ENCODE measurements at places on chromosomes 4 and X. TPM values are rescaled to one million over a fixed set of nuclear protein-coding genes. Genes with fewer than 3 reads are reported as not detected.

Gene PGRMC1
- 22.9 TPM for total RNA-seq

Gene ERCC6L
- total RNA-seq = 14.7 TPM

- no peak for DNase-seq
Measured at GRCh38 chr4:89100853-89101252, 10.5 kb upstream of the TIGD2 start.

GRCh38 chr4:169397762-169398161 lies 127.0 kb upstream of the SH3RF1 start:
- no peak for DNase-seq

DNA sequence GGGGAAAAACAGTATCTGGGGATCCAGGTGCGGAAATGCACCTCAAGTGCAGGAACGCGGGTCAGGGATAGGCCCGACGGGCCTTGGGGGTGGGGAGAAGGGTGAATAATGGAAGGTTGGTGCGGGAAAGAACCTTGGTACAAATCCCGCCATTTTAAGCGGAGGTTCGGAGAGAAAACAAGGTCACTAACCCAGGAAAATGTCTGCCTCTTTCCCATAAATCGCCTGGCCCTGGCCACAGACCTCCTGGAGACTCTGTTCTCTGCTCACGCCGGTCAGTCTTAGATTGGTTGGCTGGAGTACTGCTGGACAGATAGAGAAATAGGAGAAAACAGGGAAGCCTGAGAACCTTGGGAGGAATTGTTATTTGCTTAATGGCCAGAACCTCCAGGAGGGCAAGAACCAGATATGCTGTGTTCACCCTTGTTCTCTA lies 897 bp upstream of the FBXL5 start:
- no peak for DNase-seq

- no peak for DNase-seq
Measured at GRCh38 chr4:101074326-101074725, 273.0 kb downstream of the PPP3CA start.

GRCh38 chrX:153974726-153975286 lies 2.3 kb downstream of the TMEM187 start:
- DNase-seq = no peak

- no peak for DNase-seq
Measured at GRCh38 chrX:13235930-13236329, 83.9 kb downstream of the ATXN3L start.

GRCh38 chr4:10701702-10702460 lies 17.3 kb upstream of the CLNK start:
- no peak for DNase-seq

Gene NRK
- not detected for total RNA-seq

Gene TMEM47
- not detected for total RNA-seq

Gene PHEX
- not detected for total RNA-seq

- DNase-seq = no peak
Measured at GRCh38 chr4:43337707-43338106, 445.2 kb downstream of the GRXCR1 start.

Gene CCDC110
- total RNA-seq = 14.0 TPM

DNA sequence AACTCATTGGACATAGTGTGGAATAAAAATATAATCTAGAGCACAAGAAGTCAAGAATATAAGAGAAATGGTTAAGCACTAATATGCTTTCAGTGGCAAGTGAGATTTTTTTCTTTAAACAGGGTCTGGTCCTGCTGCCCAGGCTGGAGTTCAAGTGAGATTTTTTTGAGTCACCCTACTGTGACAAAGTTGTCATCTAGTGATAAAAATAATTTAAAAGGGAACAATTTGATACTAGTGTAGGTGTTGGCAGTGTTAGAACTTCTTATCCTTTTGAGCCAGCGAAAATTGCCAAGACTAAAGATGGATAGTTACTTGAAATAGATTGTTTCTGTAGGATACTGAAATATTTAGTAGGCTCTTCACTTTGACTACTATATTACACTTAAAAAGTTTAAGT lies 67.9 kb upstream of the TECRL start:
- no peak for DNase-seq

Gene XPNPEP2
- total RNA-seq = not detected

Gene LUZP4
- not detected for total RNA-seq

GRCh38 chr4:73852771-73853170 lies 325 bp upstream of the PF4V1 start:
- no peak for DNase-seq

- DNase-seq = no peak
Measured at GRCh38 chr4:186168750-186169149, 22.6 kb upstream of the CYP4V2 start.

- no peak for DNase-seq
Measured at GRCh38 chrX:70422851-70423341, at the start of gene GDPD2. Gene GDPD2, plus strand, starts transcription at chrX:70423314. Its CDS starts 1,671 bp downstream, at chrX:70424985.

DNA sequence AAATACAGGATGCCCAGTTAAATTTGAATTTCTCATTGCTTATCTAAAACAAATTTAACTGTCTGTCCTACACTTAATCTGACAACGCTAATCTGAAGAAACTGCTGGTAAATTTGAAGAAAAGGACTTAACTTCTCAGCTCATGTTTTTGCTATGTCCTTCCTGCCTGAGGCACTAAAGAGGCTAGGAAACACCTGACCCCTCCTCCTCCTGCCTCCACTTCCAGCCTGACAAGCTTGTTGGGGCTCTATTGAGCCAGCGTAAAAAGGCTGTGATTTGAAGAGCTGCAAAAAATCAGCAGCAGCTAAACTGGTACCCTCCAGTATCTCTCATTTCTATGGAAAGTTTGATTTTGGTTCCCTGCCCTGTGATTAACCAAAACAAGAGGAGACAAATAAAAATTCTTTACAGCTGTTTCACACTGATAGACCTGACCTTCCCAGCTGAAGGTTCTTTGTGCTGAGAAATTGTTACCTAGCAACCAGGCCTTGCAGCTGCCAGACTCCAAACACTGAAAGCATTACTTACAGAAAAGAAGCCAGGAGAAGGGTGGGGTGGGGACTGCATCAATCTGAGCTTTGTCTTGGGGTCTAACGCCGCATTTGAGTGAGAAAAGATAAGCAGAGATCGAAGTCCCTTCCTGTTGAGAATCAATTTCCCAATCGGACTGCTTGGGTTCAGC lies 35.0 kb downstream of the DCX start:
- DNase-seq = no peak

Data from OCI-LY7 (cell line).